Temporal lobe (tissue), 4 donors: ENCODE measurements at places on chromosomes 1 and 21. TPM values are rescaled to one million over a fixed set of nuclear protein-coding genes. Genes with fewer than 3 reads are reported as not detected.

Gene RASAL2
- total RNA-seq, result 28.8 TPM

Gene RBP7
- not detected for total RNA-seq

Gene KAZN
- 22.6 TPM for total RNA-seq

Gene NHLH1
- 0.98 TPM for total RNA-seq

Gene CCDC185
- under 0.01 TPM for total RNA-seq

Gene SYPL2
- total RNA-seq, result under 0.01 TPM

Gene DDR2
- total RNA-seq, result 5.2 TPM

Gene BSND
- total RNA-seq, result not detected

Gene ALDH4A1
- 4.9 TPM for total RNA-seq

Gene GUCA2A
- total RNA-seq, result not detected

Gene ZSWIM5
- total RNA-seq, result 14.5 TPM

Gene LMOD1
- 0.49 TPM for total RNA-seq

Gene HFM1
- total RNA-seq, result 33.9 TPM

Gene CEPT1
- 43.0 TPM for total RNA-seq

Gene OR2M5
- total RNA-seq, result 0.25 TPM

Gene EPHX1
- 11.1 TPM for total RNA-seq

Gene ARF1
- total RNA-seq, result 86.1 TPM

Gene NHLH2
- 0.74 TPM for total RNA-seq

Gene UBASH3A
- not detected for total RNA-seq

Gene BEND5
- 12.0 TPM for total RNA-seq

Gene TRIM67
- 46.7 TPM for total RNA-seq

Gene KRTAP19-3
- not detected for total RNA-seq

Gene THRAP3
- total RNA-seq, result 69.8 TPM

Gene HES3
- not detected for total RNA-seq
